Kidney (tissue), 22 donors: ENCODE measurements at places on chromosomes 11 and 22.

GRCh38 chr22:24707470-24707801 is 67.1 kb downstream of the PIWIL3 start:
- DNase-seq, result no peak

- no peak for DNase-seq
These were observed 3.4 kb upstream of the OR4C6 start for GRCh38 chr11:55658608-55659007.

- no peak for DNase-seq
These were observed 44.9 kb downstream of the CD82 start for GRCh38 chr11:44610186-44610955.

DNA sequence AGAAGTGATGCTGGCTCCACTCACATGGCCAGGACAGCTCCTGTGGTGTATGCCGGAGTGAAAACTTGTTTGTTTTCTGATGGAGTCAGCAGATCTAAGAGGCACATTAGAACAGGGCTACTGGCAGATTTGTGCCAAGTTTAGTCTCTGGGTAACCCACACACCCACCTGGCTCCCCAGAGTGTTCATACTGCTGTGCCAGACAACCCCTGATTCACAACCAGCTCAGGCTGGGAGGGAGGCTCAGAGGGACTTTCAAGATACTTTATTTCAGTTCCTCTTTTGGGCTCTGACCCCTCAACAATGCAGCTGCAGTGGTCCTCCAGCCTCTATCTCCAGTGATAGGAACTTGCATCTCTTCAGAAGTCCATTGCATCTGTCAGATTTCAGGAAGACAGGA is 8.5 kb downstream of the NTM start:
- DNase-seq, result no peak

DNA sequence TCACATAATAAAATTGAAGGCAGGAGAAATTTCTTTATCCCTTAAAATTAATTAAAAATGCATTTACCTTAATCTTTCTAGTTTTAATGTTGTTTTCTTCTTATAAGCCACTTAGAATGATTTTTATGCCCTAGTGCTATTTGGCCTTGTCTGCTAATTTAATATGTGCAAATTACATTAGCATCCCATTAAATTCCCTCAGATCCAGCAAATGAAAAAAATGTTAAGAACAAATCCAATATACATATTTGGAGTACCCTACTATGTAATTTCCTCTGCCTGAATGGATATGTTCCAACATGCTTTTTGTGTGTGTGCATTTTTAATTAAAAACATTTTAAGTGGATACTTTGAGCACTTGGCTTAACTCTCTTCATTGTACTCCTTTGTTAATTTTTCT is 56.9 kb downstream of the TNRC6B start:
- no peak for DNase-seq

DNA sequence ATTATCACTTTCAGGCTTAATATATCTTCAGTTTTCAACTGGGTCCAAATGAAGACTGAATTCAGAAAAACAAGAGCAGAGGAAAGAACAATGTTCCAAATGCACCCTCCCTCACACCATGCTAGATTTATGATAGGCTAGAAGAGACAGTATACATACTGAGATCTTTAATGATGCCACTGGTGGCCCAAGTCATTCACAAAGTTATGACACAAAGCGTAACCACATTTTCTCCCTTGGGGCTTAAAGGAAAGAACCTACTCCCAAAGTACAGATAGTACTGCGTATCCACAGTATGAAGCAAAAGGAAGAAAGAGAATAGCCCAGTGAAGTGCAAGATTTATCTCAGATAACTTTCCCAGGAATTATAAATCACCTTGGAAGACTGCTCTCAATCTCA is 10.9 kb upstream of the SOX6 start:
- no peak for DNase-seq

- no peak for DNase-seq
These were observed 13.1 kb downstream of the C11orf96 start for GRCh38 chr11:43955381-43956118.

DNA sequence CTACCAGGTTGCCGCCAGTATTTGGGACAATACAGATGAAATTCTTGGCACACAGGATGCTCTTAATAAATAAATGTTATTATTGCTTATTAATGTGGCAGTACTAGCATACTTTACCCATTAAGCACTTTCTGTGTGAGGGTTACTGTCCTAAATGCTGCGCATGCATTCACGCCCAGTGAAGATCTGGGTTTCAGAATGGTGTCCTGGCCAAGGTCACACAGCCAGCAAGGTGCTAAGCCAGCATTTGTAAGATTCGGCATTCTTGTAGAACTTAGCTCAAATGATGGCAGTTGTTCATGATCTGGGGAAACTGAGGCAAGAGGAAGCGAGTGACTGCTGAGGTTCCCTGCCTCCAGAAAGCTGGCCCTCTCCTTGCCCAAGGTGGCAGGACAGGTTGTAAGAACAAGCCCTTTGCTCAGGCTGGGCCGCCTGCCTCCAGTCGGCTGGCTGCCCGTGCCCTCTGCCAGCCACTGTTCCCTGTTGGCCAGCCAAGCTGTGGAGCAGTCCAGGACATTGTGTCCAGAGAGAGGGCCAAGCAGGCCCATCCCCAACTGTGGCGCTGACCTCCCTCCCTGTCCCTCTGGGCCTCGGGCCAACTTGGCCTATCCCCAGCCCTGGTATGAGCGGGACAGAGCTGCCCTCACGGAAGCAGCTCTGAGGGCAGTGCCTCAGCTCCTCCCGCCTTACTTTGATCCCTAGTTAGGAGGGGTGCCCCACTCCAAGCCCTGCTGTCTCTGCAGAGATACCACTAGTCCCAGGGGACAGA is 28.8 kb downstream of the TOB2 start:
- DNase-seq, result no peak

DNA sequence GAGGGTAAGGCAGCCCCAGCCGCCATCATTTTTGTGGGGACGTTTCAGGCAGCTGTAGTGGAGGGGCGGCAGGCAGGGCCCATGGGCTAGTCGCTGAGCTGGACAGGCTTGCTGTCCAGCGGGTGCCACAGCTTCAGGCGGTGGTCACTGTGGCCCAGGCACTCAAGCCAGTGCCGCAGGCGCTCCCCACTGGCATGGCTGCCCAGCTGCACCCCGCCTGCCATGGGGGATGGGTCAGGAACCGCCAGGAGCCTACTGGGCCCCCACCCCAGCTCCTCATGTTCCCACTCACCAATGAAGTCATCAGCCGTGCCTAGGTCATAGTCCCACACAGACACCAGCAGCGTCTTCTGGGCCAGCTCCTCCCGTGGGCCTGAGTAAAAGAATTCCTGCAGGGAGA is 6.0 kb downstream of the NDUFV1 start:
- no peak for DNase-seq
